CD4-positive, alpha-beta T cell treated with Interleukin-6 at 100 ng/mL for 8 hours (primary cell): ENCODE measurements at places on chromosomes 3 and 15.

GRCh38 chr3:120355486-120355885 is 6.3 kb upstream of the LRRC58 start:
- no peak for DNase-seq

DNA sequence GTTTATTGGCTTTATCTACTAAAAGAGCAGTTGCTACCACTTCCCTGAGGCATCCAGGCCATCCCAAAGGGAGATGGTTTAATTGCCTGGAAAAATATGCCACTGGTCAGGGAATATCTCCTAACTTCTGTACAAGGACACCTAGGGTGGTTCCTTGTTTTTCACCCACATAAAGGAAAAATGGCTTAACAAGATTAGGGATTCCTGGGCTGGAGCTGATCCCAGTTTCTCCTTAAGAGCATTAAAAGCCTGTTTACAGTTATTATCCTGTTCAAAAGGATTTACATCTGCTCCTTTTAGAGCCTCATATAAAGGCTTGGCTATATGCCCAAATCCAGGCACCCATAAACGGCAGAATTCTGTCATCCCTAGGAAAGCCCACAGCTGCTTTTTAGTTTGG is 70.2 kb upstream of the WNT7A start:
- no peak for DNase-seq

DNA sequence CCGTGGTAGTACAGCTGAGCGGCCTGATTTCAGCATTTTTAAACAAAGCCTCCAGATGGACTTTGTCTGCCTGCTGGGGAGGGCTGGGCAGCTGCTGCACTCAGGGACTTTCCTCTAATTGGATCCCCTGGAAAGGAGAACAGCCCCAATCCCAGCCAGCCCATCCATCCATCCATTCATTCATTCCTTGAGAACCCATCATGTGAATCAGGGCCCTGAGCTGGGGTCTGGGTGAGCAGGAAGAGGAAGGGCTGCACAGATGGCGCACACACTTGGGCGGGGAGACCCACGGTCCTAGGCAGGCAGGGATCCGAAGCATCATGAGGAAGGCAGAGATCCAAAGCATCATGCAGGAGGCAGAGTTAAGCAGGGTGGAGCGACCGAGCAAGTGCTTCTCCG is 45.7 kb downstream of the TPRA1 start:
- no peak for DNase-seq

GRCh38 chr3:126889276-126890201 is 93.4 kb upstream of the PLXNA1 start:
- no peak for DNase-seq

GRCh38 chr15:94238539-94239118 is 7.3 kb downstream of the MCTP2 start:
- no peak for DNase-seq

DNA sequence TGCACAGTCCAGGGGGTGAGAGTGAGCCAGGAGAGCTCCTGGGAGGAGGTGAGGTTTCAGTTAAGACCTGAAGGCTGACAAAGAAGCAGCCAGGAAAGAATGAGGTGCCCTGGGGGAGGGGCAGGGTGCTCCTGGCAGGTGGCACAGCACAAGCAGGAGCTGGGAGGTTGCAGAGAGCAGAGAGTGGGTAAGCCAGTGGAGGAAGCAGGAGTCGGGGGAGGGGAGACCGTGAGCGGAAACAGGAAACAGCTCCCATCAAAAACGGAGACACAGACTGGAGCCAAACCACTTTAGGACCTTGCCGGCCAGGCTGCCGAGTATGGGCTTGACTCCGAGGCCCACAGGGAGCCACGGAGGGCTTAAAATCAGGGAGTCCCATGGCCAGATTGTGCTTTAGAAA is 12.1 kb upstream of the FBLN2 start:
- DNase-seq = no peak

- DNase-seq = no peak
Measured at GRCh38 chr3:15575446-15575845, 25.9 kb downstream of the HACL1 start.

- no peak for DNase-seq
Measured at GRCh38 chr3:133841196-133841595, 35.6 kb downstream of the SRPRB start.
